Activated CD4-positive, CD25-positive, alpha-beta regulatory T cell (primary cell): ENCODE measurements at places on chromosomes 5 and 9.

GRCh38 chr5:148224117-148224742 is 14.1 kb upstream of the MARCOL start:
- no peak for DNase-seq

GRCh38 chr5:66722686-66723085 is 126.5 kb downstream of the MAST4 start:
- no peak for DNase-seq

GRCh38 chr5:177478711-177479646 is 5.5 kb upstream of the DBN1 start:
- no peak for DNase-seq

DNA sequence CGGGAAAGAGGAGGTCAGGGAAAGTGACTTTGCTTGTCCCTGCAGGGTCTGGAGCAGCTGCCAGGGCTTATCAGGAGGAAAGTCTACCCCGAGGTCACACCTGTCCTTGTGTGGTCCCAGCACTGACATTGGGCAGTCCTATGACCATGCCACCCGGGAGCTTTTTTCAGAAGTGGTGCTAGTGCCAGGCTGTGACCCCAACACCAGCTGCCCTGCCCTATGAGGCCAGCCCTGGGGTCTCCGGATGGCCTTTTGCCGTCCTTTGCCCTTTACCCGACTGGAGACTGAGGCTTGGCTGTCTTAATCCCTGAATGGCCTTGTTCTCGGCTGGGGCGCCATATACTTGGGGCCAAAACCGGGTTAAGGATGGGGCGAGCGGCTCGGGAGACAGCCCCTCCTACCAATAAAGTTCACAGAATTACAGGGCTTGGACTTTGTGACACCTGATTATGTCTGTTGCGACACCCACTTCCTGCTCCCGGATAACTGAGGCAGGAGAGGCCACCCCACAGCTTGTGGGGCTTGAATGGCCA is 22.2 kb upstream of the SLC9A3 start:
- DNase-seq, result no peak

DNA sequence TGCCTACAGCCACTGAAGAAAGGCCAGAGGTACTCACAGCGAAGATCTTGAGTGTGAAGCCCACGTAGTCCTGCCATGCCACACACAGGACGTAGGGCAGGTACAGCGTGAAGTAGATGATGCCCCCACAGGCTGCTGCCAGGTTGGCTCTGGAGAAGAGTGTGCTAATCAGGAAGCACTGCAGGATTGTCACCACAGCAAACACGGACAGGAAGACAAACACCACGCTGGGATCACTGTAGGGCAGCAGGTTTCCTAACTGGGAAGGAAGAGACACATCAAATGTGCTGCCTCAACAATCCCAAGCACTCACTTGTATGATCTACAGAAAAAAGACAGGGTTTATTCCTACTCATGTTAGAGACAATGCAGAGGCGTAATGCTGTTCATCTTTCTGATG is 63.0 kb downstream of the NIPSNAP3B start:
- no peak for DNase-seq

GRCh38 chr5:143985832-143986515 is 174.0 kb downstream of the HMHB1 start:
- no peak for DNase-seq

- DNase-seq, result no peak
Observed at GRCh38 chr5:123434796-123435195, 11.6 kb upstream of the CEP120 start.

- no peak for DNase-seq
Observed at GRCh38 chr5:34053133-34053532, 10.1 kb upstream of the C1QTNF3 start.

- DNase-seq, result no peak
Observed at GRCh38 chr9:115359017-115359780, 241.2 kb upstream of the TNC start.

DNA sequence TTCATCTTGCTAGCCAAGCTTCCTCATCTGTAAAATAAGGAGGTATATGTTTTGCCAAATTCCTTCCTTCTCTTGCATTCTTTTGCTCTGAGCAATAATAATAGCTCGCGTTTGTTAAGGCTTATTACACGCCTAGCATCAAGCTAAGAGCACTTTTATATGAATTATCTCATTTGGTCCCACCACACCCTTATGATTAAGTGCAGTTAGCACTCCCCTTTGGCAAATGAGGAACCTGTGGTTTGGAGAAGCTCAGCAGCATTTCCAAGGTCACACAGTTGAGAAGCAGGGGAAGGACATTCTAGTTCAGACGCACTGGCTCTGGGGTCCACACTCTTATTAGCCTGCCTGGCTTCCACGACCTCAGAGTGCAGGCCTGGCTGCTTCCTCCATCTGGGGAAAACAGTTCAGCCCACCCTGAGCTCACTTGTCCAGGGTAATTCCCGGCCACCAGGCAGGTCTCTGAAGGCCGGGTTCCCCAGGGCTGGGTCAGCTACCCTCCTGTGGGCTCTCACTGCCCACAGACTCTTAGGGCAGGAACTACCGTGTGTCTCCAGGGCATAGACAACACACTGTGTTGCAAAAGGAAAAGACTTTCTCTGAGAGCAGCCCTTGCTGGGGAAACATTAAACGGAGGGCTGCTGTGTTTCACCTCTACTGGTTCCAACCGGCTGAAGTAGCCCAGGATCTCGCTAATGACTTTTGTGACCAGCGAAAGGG is 9.9 kb upstream of the FBP1 start:
- DNase-seq, result no peak

DNA sequence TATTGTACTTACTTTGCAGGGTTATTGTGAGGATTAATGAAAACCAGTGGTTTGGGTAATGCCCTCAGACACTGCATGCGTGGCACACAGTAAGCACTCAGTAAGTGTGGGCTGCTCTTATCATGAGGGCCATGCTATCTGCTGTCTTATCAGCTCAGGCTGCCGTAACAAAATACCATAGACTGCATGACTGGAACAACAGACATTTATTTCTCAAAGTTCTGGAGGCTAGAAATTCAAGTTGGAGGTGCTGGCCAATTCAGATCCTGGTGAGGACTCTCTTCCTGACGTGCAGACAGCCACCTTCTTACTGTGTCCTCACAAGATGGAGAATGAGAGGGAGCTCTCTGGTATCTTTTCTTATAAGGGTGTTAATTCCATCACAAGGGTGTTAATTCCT is 23.9 kb upstream of the SH3PXD2B start:
- DNase-seq, result no peak

GRCh38 chr5:10157085-10157669 is 92.5 kb downstream of the ATPSCKMT start:
- no peak for DNase-seq

DNA sequence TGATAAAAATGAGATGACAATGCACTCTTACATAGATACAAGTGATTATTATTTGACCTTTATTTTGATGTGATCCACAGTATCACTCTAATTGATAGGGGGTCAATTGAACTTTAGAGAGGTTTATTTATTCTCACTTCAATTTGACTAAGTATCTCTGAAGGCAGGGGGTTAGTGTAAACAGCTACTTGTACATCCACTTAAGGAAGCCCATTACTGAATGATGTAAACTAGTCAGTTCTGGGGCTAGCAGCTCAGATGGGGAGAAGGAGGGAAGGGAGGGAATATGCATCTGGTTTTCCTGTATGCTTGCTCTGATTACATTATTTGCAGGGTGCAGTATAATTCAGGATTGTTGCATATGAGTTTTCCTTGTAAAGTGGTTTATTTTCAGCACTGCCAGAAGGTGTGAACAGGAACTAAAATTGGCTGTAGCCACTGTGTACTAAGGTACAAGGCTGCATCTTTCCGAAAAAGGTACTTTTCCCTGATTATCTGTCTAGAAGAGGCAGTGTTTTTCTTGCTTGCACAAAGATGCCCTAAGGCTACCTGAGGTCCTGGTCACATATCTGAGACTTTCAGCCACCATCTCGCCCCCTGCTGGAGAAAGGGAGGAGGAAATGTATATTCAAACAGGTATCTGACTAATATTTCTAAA is 51.2 kb downstream of the MRPS27 start:
- peak; percentile 2 for DNase-seq
